ENCODE measurements at places on chromosomes 11 and 22.
A peak's percentile ranks its signal among the peaks of the same experiment; 100 is the strongest.

GRCh38 chr11:285894-286220, 3.1 kb upstream of the PGGHG start:
- no peak for DNase-seq

DNA sequence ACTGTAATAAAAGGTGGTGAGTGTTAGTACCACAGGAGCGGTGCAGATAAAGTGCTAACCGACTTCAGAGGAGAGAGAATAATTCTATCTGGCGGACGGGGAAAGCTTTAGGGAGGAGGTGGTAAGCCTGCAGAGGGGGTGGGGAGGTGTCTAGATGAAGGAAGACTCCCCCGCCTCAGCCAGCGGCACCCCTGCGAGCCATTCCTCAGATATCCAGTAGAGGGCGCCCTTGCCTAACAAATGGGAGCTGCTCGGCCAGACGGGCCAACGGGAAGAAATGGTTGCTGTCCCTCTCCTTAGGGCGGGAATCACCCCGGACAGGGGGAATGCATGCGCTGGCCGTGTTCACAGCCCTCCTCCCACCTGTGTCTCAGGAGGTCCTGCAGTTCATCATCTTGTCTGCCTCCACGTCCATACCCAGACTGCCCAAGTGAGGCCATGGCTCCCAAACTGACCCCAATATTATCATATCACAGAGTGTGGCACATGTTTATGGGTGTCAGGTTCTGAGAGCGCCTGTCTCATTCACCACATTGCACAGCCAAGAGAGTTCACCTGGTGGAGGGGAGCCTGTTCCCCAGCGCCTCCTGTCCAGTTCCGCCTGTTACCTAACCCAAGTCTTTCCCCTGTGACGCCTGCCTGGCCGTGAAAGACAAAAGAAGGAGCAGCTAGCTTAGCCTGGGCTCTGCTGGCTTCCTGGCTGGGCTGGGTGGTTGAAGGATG, 85.5 kb downstream of the ST3GAL4 start:
- DNase-seq, result peak; percentile 42

- DNase-seq, result no peak
These were observed 1.3 kb downstream of the WEE1 start for GRCh38 chr11:9574622-9575259.

- DNase-seq, result no peak
These were observed 68.6 kb downstream of the MICAL2 start for GRCh38 chr11:12179019-12179418.

- no peak for DNase-seq
These were observed 180.2 kb downstream of the MYO18B start for GRCh38 chr22:25922141-25922540.

GRCh38 chr11:64100360-64100759, 64.6 kb downstream of the FLRT1 start:
- no peak for DNase-seq

DNA sequence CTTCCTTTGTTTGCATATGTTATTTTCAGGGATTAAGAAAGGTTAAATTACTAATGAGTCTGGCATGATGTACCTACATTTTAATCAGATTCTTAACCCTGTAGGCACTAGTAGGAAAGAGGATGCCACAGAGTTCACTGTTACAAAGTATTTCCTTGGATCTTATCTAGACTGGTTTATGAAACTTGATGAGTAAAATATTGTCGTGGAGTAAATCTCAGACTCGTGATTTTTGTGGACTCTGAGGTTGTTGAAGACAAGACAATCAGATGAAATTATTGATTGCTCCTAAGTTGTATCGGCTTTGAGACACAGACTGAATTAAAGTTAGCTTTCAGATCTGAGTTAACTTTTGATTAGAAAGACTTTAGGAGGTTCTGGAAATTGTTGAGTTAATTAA, 6.0 kb downstream of the KMT2A start:
- no peak for DNase-seq

DNA sequence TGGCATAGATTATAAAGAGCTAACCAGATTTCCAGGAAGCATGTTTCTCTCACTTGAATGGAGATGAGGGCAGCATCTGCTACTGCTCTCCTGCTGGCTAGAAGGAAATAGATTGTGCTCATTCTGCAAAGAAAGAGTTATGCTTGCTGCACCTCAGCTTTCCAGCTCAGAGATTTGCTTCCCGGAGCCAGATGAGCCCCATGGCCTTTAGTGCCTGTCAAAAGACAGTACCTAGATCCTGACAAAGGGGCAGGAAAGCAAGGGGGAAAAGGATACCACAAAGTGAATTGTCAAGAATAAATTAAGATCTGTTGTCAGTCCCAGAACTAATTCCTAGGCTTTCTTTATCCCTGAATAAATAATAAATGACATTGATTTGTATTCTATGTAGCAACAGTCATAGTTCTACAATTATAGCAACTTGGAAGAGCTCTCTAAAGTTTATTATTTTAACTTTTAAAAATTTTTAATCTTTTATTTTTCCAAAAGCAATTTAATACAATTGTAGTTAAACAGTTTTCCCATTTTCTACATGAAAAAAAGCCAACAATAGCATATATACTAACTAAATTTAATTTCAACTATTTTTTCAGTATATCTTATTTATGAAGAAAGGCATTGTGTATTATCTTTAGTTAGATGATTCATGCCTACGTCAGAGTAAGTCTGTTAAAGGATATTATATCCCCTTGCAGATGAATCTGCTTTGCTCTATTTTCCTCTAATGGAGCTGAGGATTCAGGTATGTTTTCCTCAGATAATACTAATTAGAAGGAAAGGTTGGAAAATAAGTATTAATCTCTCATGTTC, 306.1 kb upstream of the DDI1 start:
- DNase-seq, result no peak
